ENCODE measurements at places on chromosomes 3 and 15.

DNA sequence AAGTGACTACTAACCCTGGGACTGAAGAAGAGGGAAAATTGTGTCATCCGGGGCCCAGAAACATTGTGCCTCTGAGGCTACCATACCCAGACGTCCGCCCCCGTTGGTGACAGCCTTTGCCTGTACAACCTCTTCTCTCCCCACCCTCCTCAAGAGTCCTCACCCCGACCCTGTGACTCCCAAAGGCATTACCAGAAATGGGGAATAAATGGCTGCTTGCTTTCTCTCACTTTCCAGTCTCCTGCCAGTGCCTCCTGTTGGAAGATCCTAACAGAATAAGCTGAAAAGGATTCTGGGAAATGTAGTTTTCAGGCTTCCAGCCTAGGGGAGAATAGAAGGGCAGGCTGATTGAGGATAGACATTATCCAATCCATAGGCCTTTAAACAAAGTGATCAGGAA, 30.8 kb upstream of the SLC25A36 start:
- DNase-seq: no peak

GRCh38 chr3:75138345-75138744, 523.9 kb upstream of the CNTN3 start:
- DNase-seq: no peak

GRCh38 chr15:60438646-60439045, 40.3 kb downstream of the ICE2 start:
- no peak for DNase-seq

GRCh38 chr3:135017003-135017893, 222.2 kb downstream of the EPHB1 start:
- DNase-seq: no peak

DNA sequence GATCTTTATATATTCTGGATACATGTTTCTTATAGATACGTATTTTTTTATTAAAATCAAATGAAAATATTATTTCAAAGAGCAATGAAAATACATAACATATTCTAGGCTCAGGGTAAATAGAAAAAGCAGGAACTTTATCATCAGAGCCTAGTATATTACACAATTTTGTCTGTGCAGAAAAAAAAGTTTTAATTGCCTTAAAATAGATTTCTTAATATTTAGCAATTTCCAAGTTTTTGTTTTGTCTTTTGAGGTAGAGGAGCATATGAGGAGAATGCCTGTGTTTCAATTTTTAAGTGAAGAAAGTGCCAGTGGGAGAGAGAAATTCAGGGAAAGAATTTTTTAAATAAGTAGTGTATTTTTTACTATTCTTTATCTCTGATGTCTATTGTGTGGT, 10.5 kb downstream of the CAPN7 start:
- no peak for DNase-seq

GRCh38 chr15:50876260-50876988, 32.1 kb upstream of the AP4E1 start:
- no peak for DNase-seq

DNA sequence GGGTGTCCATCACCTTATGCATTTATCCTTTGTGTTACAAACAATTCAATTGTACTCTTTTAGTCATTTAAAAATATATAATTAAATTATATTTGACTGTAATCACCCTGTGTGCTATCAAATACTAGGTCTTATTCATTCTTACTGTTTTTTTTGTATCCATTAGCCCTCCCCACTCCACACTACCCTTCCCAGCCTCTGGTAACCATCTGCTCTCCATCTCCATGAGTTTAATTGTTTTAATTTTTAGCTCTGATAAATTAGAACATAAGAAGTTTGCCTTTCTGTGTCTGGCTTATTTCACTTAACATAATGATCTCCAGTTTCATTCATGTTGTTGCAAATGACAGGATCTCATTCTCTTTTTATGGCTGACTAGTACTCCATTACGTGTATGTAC, 16.8 kb downstream of the C3orf20 start:
- DNase-seq: no peak

DNA sequence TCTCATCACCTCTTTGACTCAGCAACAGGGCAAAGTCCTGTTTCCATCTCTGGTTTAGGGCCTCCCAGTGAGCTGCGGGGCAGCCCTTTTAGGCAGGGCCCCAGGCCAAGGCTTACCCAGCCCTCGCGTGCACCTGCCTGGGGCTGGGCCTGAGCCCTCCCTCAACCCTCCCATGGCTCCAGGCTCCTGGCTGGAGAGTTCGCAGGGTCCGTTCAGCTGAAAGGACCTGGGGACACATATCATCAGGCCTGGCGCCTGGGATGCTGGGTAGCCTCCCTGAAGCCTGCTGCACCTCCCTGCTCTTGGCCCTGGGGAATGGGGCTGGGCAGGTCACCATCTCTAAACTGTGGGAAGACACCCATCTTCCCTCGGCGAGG, 29.7 kb downstream of the HDAC11 start:
- no peak for DNase-seq

DNA sequence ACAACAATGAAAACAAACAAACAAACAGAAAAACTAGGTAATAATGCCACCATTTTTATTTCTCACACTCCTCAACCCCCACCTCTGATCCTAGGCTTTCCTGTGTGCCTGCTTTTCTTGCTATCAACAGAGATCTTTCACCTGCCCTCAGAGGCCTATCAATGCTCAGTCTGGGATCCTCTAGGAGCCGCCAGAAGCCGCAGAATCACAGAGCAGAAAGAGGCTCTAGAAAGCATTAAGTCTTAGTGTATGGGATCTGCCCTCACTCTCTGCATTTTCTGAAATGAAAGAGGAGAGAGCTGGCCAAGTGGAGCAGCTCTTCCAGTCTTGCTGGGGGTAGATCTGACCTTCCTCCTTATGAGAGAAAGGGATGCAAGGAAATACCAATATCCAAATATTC, 306.8 kb downstream of the TUSC7 start:
- DNase-seq: no peak

GRCh38 chr3:66479532-66479947, 21.3 kb downstream of the LRIG1 start:
- no peak for DNase-seq

- no peak for DNase-seq
Observed at GRCh38 chr15:101805605-101806345, 2.5 kb downstream of the OR4F6 start.
